ENCODE measurements at places on chromosomes 5 and 9.

DNA sequence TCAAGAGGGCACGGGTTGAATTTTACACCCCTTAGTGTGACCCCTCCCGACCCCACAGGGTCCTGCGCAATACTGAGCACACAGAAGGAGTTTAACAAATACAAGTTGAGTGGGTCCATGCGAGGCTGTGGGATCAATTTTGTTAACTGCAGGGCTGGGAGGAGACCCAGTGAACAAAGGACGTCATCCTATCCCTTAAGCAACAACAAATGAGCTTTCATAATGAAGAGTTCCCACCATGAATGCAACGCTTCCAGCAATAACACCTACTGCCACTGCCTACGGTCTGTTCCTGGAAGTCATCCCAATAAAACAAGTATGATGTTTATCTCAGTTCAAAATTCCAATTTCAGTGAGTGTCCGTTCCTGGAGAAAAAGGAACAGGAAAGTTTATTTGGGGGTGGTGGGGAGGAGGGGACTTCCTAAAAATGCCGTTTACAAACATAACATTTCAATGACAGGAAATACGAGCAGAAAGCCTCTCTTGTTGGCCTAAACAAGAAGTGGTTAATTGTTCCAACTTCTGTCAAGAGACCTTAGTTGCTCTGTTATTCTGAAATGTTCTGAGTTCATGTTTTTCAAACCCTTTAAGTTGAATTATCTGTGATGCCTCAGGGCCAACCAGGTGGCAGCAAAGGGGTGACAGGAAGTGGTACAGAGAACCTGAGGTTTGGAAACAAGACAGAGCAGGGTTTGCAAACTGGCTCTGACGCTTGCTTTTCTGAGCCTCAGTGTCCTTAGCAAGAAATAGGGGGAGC, 65.8 kb upstream of the PLPP6 start:
- peak; percentile 66 for DNase-seq

GRCh38 chr5:134149571-134150303, 27.0 kb downstream of the SKP1 start:
- no peak for DNase-seq

- DNase-seq = no peak
Observed at GRCh38 chr9:83688921-83689320, 18.8 kb downstream of the UBQLN1 start.

GRCh38 chr5:168669156-168669555, 90.0 kb upstream of the PANK3 start:
- no peak for DNase-seq

- no peak for DNase-seq
Observed at GRCh38 chr9:87878989-87879511, 3.6 kb upstream of the SPATA31E1 start.

DNA sequence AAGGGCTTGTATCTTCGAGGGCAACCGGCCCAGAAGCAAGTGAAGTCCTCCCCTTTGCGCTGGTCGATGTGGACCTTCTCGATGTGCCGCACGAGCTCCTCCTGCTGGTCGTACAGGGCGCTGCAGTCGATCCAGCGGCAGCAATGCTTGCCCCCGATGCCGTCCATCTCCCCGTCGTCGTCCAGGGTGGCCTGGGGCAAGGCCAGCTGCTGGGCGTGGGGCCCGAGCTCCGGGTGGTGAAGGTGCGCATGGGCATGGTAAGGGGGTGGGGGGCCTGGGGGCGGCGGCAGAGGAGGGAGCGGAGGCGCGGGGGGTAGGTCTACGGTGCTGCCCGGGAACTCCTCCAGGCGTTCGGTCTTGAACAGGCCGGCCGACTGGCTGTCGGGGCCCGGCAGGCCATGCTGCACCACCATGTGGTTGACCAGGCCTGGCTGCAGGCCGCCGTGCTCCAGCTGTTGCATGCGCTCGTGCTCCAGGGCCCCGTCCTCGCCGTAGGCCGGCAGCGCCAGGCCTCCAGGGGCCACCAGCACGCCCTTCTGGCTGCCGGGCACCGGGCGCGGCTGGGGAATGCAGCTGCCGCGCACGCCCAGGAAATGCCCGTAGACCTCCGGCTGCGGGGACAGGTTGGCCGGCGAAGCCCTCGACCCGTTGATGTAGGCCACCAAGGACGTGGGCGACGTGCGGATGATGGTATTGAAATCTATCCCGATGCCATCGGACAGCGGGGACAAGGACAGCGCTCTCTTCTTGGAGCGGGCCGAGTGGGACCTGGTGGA, 181.8 kb downstream of the GLIS3 start:
- DNase-seq = peak; percentile 38

GRCh38 chr9:78664370-78664769, 367.4 kb downstream of the PSAT1 start:
- no peak for DNase-seq

- DNase-seq = no peak
Observed at GRCh38 chr9:93207326-93207814, 23.4 kb downstream of the WNK2 start.

- no peak for DNase-seq
Observed at GRCh38 chr9:135670721-135671590, 7.8 kb downstream of the LCN9 start.

DNA sequence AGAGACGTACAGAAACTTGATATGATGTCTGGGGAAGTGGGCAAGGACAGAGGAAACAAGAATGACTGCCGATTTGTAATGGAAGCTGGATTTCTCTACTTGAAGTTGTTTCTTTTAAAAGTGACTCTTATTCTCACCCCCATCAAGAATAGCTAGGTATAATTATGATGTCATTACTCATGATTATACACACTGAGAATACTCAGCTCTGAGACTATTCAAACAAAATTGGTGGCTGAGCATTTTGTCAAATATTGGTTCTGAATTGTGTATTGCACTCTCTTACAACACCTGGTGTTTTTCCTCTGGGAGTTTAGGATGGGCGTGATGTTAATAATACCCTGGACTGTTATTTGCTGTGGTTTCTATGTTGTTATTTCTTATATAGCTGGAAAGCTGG, 46.3 kb downstream of the MAST4 start:
- no peak for DNase-seq

GRCh38 chr5:6644794-6645241, 11.6 kb downstream of the SRD5A1 start:
- DNase-seq = no peak

DNA sequence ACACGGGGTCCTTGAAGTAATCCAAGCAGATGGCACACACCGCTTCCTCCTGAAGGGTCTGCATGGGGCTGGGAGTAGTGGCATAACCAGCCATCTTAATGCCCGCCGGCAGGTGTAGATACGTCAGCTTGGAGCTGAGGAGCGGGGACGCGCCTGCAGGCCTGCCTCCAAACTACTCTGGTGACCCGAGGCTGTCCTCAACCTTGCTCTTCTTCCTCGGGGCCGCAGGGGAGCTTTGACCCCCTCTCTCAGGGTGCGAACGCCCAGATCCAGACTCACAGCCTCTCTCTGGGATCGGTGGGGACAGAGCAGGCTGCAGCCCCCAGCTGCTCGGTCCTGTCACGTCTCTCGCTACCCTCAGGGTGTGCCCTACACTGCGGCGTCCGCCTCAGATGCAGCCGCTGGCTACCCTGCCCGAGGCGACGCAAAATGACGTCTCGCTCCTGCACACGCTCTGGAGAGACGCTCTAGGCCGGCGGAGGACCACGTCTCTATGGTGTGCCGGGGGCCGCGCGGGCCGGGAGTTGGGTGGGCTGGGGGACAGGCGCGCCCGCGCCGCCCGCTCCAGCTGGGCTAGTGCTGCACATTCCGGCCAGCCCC, at the start of gene TRIM52:
Gene TRIM52, minus strand, starts transcription at position 424 of the 600 bp plus-strand sequence. Its CDS starts 330 bp downstream, at position 94.
- DNase-seq = peak; percentile 94

DNA sequence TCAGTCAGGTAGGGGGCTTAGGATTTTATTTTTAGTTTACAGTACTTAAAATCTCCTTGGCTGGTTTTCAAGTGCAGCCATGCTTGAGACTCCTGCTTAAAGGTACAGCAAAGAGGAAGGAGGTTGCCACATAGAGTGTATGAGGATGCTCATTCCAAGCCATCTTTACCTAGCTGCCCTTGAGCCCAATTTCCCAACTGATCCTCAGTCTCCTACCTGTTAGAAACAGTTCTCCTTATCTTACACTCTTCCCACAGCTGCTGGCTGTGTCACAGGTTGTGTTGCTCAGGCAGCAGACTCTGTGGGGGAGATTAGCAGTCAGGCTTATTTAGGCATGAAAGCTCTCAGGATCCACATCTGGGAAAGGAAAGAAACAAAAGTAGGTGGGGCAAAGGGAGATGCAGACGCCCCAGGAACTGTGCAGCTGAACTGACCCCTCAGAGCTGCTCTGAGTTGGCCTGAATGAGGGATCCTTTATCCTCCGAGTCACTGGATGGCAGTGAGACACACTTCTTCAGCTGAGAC, 95.1 kb downstream of the NMUR2 start:
- DNase-seq = no peak

GRCh38 chr5:40555886-40556285, 123.8 kb upstream of the PTGER4 start:
- no peak for DNase-seq

- DNase-seq = no peak
Observed at GRCh38 chr5:148469501-148469935, 85.8 kb downstream of the FBXO38 start.

DNA sequence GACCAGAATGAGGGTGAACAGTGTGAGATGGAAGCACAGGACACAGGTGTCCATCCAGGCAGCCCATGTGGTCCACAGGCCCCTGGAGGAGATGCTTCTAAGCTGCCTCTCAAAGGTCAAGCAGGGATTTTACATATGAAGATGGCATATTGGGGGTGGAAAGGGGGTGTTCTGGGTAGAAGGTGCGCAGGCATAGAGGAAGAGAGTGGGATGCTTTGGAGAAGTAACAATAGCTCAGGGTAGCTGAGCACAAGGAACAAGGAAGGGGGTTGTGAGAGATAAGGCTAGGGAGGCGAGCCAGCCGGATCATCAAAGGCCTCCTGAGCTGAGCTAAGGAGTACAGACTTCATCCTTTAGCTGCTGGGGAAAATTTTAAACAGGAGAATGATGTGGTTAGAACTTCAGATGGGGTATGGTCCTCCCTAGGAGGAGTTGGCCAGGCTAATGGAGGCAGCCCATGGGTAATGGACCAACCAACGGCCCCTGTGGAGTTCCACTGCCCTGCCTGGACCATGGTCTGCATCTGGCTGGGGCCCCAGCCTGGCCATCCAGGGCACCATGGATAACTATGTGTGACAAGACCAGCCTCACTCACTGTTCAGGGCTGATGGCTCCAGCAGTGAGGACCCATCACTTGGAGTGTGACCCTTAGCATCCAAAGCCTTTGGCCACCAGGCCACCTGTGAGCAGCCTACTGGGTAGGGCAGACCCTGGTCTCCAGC, 86.8 kb upstream of the TBC1D2 start:
- DNase-seq = no peak

- no peak for DNase-seq
Observed at GRCh38 chr9:91833878-91834255, 116.2 kb downstream of the ROR2 start.

GRCh38 chr5:107869438-107870115, 198.8 kb upstream of the EFNA5 start:
- DNase-seq = no peak

DNA sequence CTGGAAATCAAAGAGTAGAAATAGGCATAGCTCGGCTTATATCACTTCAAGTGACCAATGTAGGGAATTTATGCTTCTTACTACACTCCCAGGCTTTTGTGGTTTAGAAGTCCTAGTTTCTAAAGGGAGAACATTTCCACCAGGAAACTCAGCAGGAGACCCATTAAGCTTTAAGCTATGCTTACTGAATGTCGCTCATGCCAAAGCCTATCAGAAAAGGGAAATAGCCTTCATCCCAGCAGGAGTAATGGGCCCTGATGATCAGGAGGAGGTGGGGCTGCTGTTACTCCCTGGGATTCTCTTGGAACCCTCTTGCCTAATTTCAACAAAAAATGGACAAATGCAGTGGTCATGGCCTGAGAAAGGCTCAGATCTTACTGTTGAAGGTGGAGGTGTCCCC, 54.5 kb upstream of the SEMA6A start:
- DNase-seq = no peak

DNA sequence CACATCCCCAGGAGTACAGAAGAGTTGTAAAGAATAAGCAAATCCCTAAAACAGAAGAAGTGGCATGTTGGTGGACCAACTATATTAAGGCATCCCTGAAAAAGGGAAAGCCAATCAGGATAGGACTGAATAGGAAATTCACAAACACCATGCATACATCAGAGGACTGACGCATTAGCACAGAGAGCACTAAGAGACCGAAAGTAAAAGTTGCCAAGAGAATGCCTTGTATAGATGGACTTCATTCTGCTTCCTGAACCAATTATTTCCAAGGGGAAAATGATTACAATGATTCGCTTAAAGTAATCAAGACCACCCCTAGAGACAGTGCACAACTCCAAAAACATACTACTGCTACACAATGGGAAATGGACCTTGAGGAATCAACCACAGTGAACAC, 33.5 kb downstream of the SHC3 start:
- DNase-seq = no peak

DNA sequence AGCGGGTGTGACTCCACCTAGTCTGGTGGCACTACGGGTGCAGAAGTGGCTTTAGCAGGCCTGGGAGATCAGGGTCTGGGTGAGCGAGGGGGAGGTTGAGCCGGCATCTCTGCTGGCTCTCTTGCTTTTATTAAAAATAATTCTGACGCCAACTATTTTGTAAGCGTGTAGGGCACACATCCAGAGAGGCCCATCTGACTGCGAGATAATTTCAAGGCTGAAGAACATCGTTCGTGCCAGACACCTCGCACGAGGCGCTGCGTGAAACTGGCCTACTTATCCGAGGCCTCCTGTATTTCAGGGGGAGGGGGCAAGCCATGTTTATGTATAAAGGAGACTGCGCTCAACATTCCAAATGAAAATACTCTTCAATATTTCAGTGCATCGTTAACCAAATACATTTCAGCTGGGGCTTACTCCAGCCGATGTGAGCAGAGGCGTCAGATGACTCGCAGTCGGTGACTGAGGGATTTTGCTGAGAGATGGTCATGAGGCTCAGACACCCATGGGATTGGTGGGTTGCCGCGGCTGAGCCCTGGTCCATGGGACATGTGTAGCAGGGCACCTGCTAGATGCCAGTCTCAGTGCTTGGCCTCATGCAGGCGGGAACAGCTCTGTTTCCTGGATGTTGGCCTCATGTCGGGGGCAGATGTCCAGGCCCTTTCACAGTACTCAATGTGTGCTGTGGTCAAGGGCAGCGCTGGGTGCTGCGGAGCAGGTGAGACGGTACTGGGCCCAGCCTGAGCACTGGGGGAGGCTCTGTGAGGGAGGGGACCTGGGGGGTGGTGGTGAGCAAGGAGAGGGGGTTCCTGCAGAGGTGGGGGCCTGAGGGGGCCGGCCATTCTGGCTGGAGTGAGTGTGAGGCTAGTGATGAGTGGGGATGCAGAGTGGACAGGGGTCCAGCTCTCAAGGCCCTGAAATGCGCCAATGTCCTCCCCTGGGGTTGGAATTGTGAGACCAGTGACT, 201.5 kb downstream of the DAB2IP start:
- DNase-seq = no peak
